Stimulated activated CD8-positive, alpha-beta memory T cell treated with anti-CD3 and anti-CD28 coated beads, Interleukin-7, amount 100 ng/mL, for 1 hour (primary cell): ENCODE measurements at places on chromosomes 5 and 9.
A peak's percentile ranks its signal among the peaks of the same experiment; 100 is the strongest.

GRCh38 chr5:135323227-135323626 lies 75.8 kb downstream of the MACROH2A1 start:
- DNase-seq, result no peak

GRCh38 chr5:179907556-179908324 lies at the start of gene TBC1D9B:
Gene TBC1D9B, minus strand, starts transcription at chr5:179907897. Its CDS starts 76 bp downstream, at chr5:179907821.
- DNase-seq, result peak; percentile 40

GRCh38 chr5:169044962-169045361 lies 256.0 kb downstream of the SLIT3 start:
- DNase-seq, result no peak

DNA sequence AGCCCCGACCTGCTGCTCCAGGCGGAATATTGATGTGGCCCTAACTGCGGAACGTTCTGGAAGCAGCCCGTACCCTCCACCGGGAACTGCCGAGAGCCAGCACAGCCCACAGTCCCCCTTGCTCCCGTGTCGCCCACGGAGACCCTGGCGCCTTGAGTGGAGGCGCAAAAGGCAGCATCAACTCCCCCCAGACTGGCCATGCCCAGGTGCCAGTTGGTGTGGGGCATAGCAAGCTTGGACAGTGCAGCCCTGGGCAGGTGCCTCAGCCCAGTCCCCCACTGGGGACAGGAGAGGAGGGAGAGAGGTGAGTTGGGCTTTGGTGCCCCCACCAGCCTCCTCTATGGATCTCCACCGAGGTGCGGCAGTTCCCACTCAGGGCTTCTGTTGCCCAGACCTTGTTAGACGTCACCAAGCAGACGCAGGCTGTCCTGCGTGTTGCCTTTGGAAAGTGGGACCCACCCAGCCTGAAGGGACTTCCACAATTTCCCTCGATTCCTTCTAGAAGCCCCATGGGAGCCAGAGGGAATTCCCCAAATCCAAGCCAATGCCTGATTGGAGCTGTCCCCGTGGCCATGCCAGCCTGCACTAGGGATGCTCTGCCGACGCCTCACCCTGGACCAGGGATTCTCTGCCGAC lies 19.8 kb upstream of the NRARP start:
- DNase-seq, result no peak

- no peak for DNase-seq
Measured at GRCh38 chr9:33116860-33117259, 40.4 kb upstream of the SMU1 start.

DNA sequence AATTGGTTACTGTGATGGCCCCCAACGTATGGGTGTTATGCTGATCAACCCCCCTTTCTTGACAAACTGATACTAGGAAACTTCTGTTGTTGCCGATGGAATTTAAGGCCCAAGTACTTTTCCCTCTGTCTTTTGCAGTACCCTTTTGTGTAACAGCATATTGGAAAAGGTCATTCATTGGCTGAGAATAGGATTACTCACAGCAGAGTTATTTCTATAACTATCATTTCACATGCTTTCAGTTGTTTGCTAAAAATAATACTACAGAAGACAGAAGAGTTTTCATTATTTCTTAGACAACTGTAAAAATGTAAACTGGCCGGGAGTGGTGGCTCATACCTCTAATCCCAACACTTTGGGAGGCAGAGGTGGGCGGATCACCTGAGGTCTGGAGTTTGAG lies 329.5 kb downstream of the KIAA0825 start:
- no peak for DNase-seq
